OCI-M1 (cell line): ENCODE measurements at places on chromosomes 2 and 18.

DNA sequence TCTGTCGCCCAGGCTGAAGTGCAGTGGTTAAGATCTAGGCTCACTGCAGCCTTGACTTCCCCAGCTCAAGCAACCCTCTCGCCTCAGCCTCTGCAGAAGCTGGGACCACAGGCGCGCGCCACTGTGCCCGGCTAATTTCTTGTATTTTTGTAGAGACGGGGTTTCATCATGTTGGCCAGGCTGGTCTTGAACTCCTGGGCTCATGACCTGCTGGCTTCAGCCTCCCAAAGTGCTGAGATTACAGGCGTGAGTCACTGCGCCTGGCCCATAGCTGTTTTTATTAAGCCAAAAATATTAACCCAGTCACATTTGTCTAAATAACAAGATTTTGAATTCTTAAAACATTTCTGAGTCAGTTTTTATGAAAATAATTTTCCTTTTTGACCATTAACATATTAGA, 6.3 kb upstream of the SFT2D3 start:
- no peak for DNase-seq

- DNase-seq = peak; percentile 89
Observed at GRCh38 chr18:48948112-48949049, 2.4 kb downstream of the SMAD7 start.

DNA sequence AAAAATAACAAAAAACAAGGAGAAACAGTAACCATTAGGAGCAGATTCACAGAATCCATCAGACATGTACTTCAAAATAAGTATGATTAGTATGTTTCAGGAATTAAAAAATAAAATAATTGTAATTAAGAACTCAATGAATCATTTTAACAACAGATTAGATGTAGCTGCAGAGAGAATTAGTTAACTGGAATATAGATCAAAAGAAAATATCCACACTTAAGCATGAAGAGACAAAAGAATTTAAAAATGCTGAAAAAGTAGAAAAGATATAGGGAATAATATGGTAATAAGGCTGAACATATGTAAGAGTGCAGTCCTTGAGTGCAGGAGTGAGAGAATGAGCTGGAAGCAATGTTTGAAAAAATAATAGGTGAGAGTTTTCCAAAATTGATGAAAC, 24.1 kb upstream of the OR6B3 start:
- peak; percentile 1 for DNase-seq

GRCh38 chr2:203637471-203638167, 68.8 kb upstream of the CD28 start:
- no peak for DNase-seq
